ENCODE measurements at places on chromosomes 2 and 18. TPM values are rescaled to one million over a fixed set of nuclear protein-coding genes. Genes with fewer than 3 reads are reported as not detected.
A peak's percentile ranks its signal among the peaks of the same experiment; 100 is the strongest.

The MARS2 gene
- total RNA-seq, result 4.4 TPM

The PRSS56 gene
- total RNA-seq, result 0.20 TPM

The CHRNG gene
- not detected for total RNA-seq

The GRB14 gene
- 4.4 TPM for total RNA-seq

The GULP1 gene
- 10.5 TPM for total RNA-seq

The SPP2 gene
- not detected for total RNA-seq

DNA sequence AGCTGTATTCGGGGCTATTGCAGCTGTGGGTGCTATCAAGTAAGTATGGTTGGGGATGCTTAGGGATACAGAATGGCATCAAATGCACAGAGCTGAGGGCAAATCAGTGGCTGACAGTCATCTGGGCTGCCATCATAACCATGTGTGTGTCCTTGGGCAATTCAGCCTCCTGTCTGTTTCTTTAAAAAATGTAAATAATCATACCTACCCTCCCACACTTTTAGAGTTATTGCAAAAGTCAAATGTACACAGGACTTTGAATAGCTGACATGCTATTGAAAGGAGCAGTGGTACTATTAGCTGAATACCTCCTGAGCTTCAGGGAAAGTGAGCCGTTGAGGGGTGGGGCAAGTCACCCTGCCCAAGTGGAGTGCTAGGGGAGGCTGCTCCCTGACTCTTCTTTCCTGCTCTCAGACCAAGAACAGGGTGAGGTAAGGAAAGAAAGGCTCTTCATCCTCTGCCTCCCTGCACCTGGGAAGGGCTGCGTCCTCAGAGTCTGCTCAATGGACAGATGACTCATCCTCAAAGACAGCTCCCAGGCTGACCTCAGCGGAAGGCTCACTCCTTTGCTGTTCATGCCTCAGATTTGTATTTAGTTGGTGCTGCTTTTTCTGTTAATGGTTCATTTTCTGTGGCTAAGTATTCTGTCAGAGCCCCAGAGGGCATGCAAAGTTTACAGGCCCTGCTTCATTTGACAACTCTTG lies 54.9 kb upstream of the BZW1 start:
- H3K36me3 ChIP-seq, result no peaks in the 10 kb centered on the region
- H3K4me3 ChIP-seq, result no peak overlapping the region
- DNase-seq, result no peak
- no peak overlapping the region for H3K27ac ChIP-seq
- no peaks in the 10 kb centered on the region for H3K4me1 ChIP-seq

DNA sequence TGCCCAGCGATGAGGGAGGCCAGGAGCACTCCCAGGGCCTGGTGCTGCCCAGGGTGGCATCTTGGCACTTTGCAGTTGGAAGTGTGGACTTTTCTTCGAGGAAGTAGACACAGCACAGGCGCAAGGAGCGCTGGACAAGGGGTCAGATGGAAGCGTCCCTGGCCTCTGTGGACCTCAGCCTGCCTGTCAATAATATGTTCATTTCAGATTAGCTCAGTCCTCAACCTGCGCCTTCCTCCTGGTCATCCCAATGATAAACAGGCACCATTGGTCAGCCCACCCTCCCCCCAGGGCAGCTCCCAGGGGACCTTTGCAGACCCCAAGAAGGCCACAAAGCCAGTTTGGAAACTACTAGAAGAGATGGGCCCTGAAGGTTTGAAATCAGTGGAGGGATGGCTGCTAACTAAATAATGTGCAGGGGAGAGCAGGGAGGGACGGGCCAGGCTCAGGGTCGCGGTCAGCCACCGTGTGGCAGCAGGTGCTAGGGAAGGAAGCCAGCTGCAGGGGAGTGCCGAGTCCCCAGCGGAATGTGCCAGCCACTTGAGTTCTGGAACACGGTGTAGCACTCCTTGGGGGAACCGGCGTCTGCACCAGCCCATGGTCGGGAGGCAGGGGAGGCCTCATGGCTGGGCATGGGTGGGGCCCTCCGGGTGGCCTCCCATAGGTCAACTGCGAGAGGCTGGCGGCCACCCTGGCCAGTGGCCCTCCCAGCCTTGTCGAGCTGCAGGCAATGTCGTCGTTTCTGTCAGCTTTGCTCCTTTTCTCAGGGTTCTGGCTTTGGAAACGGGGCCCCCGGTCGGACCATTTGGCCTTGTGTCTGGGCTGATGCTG lies 59.9 kb downstream of the ADI1 start:
- peaks cover 43% of the 10 kb centered on the region for H3K4me1 ChIP-seq
- DNase-seq, result peak; percentile 56
- peaks cover 26% of the 10 kb centered on the region for H3K36me3 ChIP-seq
- H3K4me3 ChIP-seq, result no peak overlapping the region
- no peaks in the 10 kb centered on the region for H3K27me3 ChIP-seq

DNA sequence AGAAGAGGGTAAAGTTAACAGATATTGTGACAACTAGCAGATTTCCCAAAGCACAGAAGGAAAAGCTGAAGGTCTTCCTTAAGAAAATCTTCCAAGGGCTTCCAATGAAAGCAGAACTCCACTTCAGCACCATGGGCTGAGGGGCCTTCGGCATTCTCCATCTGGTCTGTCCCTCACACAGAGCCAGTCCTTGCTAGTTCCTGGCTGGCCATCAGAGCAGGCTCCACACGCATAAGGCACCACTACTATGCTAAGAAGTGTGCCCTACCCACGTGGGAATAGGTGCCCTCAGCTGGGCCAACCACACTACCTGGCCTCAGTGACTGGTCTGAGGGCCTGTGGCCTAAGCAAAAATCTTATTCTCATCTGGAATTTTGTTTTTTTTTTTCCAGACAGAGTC lies 73.5 kb downstream of the METTL4 start:
- H3K27ac ChIP-seq, result no peak overlapping the region
- H3K27me3 ChIP-seq, result no peaks in the 10 kb centered on the region
- H3K4me3 ChIP-seq, result no peak overlapping the region
- no peaks in the 10 kb centered on the region for H3K36me3 ChIP-seq

DNA sequence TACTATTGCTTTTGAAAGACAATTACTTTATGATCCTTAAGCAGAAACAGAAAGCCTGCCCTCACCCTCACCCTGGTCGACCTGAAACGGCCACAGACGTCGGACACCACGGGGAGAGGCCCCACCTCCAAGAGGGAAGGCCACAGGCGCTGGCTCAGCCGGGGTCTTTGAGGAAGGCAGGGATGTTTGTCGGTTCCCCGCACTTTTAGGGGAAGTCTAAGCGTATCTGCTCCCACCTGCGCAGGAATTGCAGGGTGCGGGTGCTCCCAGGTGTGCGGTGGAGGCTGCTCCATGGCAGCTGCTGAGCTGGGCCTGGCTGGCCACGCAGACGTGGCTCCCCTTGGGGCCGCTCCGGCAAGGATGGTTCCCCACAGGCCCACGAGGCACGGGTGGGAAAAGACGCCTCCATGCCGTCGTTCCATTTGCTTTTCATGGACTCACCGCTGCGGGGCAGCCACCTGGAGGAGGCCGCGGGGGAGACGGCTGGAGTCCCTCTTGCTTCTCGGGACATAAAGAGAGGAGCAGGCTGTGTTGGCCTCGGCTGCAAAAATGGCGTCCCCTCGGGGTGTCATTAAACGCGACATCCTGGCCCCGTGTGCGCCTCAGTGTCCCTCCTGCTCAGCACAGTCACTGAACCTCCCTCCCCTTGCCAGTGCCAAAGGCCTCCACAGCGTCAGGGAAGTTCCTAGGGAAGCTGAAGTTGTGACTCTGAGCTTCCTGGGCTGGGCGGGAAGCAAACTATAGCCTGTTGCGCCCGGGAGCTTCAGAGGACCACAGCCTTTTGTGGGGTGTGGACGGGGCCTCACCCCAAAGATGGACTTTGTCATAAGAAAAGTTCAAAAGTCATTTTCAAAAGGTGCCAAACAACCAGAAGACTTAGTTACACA lies 63.4 kb downstream of the NFATC1 start:
- H3K36me3 ChIP-seq, result peaks cover 25% of the 10 kb centered on the region
- no peaks in the 10 kb centered on the region for H3K27me3 ChIP-seq
- no peak for DNase-seq

- no peak overlapping the region for H3K27ac ChIP-seq
- H3K4me3 ChIP-seq, result no peak overlapping the region
- no peak for DNase-seq
Measured at GRCh38 chr2:151637271-151637781, 97.0 kb downstream of the NEB start.

GRCh38 chr18:27793013-27793785 lies 383.7 kb downstream of the CDH2 start:
- no peaks in the 10 kb centered on the region for H3K36me3 ChIP-seq
- DNase-seq, result no peak

- H3K36me3 ChIP-seq, result no peaks in the 10 kb centered on the region
- no peak for DNase-seq
- H3K4me3 ChIP-seq, result no peak overlapping the region
- no peaks in the 10 kb centered on the region for H3K27me3 ChIP-seq
Measured at GRCh38 chr2:161576421-161576820, 47.8 kb upstream of the SLC4A10 start.

DNA sequence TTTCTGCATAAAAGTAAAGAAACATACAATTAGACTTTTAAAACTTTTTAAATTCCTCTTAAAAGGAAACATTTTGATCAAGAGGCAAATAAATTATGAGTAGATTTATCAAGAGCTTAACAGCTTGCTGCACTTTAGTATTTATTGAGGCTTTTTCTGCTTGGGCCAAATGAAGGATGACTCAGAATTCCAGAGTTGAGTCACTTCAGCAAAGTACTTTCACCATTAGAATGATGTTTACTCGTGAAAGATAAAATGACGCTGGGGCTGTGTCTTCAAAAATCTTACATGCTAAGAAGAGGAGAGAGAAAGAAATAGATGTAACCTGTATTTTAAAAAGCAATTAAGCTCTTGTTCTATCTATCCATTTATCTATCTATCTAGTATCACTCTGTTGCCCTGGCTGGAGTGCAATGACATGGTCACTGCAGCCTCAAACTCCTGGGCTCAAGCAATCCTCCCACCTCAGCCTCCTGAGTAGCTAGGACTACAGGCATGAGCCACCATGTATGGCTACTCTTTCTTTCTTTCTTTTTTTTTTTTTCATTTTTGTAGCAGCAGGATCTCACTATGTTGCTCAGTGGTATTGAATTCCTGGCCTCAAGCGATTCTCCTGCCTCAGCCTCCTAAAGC lies 75.3 kb upstream of the RIOK3 start:
- H3K4me1 ChIP-seq, result peaks cover 17% of the 10 kb centered on the region
- no peaks in the 10 kb centered on the region for H3K36me3 ChIP-seq
- peak overlapping the region; percentile 43 for H3K27ac ChIP-seq
- no peaks in the 10 kb centered on the region for H3K27me3 ChIP-seq
- no peak for DNase-seq
- H3K4me3 ChIP-seq, result no peak overlapping the region

DNA sequence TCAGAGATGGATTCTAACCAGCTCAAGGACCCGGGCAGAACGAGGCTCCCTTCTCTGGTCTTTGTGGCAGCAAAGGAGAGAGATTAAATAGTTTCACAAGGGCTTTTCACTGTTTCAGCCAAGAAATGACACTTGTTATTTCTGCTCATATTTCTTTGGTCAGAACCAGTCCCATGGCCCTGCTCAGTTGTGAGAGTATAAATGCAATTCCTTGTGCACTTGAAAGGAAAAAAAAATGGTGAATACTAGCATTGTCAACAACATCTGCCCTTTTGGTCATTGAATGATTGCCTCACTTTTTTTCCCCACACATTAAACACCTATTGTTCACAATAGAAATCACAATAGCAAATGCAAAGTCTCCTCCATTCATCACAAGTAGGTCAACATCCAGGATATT lies 104.4 kb downstream of the RDH14 start:
- H3K4me3 ChIP-seq, result no peak overlapping the region
- no peaks in the 10 kb centered on the region for H3K4me1 ChIP-seq
- H3K27me3 ChIP-seq, result no peaks in the 10 kb centered on the region
- DNase-seq, result no peak
- no peaks in the 10 kb centered on the region for H3K36me3 ChIP-seq
- peak overlapping the region; percentile 2 for H3K27ac ChIP-seq

DNA sequence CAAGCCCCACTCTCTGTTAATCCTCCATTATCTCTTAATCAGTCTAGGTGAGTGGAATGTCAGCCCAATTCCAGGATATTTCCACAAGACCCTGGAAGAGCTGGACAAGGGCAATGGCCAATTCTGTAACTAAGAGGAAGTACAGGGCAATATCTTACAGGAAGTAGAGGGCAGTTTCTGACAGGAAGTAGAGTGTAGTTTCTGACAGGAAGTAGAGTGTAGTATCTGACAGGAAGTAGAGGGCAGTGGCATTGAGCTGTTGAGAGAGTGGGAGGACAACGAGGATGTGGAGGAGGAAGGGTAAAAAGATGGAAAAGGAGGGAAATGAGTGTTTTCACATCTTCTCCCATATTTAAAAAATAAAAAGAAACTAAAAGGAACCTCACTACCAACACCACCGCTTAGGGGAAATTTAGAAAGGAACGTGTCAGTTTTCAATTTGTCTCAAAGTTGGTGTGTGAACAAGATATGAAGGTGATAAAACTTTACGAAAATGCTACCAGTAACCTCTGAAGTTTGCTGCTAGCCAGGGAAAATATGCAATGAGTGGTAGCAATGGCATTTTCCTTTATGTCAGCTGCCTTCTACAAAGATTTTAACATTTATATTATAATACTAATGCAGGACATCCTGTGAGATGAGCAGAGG lies 430.9 kb upstream of the HNRNPA3 start:
- H3K36me3 ChIP-seq, result no peaks in the 10 kb centered on the region
- DNase-seq, result no peak
- no peaks in the 10 kb centered on the region for H3K27me3 ChIP-seq
- H3K27ac ChIP-seq, result no peak overlapping the region
- H3K4me3 ChIP-seq, result no peak overlapping the region
- H3K4me1 ChIP-seq, result no peaks in the 10 kb centered on the region

DNA sequence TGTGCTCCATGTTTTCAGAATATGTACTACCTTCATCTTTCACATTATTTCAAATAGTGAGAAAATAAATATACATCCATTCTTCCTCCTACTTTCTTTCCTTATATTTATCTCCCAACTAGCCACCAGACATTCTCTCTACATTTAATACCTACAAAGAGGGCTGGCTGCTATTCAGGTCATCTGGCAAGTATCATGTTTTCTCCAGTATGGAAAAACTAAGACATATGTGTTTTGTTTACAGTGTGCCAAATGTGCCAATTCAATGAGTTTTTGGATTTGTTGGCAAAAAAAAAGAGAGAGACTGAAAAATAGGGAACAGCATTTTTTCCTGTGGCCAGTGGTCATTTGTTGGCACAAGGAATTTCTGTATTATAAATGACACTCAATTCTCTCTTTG lies 1207.3 kb downstream of the DPP10 start:
- H3K36me3 ChIP-seq, result no peaks in the 10 kb centered on the region
- no peak overlapping the region for H3K27ac ChIP-seq
- DNase-seq, result no peak
- no peak overlapping the region for H3K4me3 ChIP-seq

DNA sequence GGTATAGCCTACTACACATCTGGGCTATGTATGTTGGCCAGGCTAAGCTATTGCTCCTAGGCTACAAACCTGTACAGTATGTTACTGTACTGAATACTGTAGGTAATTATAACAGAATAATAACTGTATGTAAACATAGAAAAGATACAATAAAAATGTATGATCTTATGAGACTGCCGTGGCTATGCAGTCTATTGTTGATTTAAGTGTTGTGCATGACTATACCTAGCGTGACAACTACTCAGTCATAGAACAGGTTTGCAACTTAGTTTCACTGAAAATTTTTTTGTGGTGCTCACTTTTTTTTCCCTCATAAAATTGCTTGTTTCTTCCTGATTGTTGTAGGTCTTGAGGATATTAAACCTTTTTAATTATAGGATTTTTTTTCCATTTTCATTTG lies 25.9 kb downstream of the KCMF1 start:
- H3K4me1 ChIP-seq, result peaks cover 57% of the 10 kb centered on the region
- no peak overlapping the region for H3K27ac ChIP-seq
- no peak for DNase-seq
- no peak overlapping the region for H3K4me3 ChIP-seq
- no peaks in the 10 kb centered on the region for H3K36me3 ChIP-seq

All from right atrium auricular region (tissue), 2 donors.